Activated naive CD4-positive, alpha-beta T cell treated with anti-CD3 and anti-CD28 coated beads for 36 hours (primary cell): ENCODE measurements at places on chromosomes 3 and 15. TPM values are rescaled to one million over a fixed set of nuclear protein-coding genes. Genes with fewer than 3 reads are reported as not detected.

Gene ENTPD3
- not detected for total RNA-seq

Gene ONECUT1
- total RNA-seq = not detected

Gene IL16
- 36.4 TPM for total RNA-seq

Gene SLC22A13
- not detected for total RNA-seq

DNA sequence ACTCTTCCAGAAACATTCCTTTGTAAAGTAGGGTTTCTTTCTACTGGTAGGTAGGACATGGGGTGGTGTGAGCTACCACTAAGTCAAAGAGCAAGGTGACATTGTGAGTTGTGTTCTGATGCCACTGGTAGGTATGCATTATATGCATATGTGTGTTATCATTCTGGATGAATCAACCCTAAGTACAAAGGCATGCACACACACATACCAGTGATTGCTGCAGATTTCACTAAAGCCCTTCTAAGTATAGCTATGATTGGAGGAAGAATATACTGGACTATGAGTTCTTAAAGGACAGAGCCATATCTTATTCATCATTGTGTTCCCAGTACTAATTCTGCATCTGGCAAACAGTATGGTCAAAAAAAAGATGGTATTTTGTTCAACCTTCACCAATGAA, 646.0 kb downstream of the AGBL1 start:
- DNase-seq = no peak
- no peak overlapping the region for H3K27ac ChIP-seq
- no peak overlapping the region for H3K4me3 ChIP-seq
- peaks cover 1% of the 10 kb centered on the region for H3K36me3 ChIP-seq
